Central memory CD8-positive, alpha-beta T cell (primary cell): ENCODE measurements at places on chromosomes 3 and 15.
A peak's percentile ranks its signal among the peaks of the same experiment; 100 is the strongest.

DNA sequence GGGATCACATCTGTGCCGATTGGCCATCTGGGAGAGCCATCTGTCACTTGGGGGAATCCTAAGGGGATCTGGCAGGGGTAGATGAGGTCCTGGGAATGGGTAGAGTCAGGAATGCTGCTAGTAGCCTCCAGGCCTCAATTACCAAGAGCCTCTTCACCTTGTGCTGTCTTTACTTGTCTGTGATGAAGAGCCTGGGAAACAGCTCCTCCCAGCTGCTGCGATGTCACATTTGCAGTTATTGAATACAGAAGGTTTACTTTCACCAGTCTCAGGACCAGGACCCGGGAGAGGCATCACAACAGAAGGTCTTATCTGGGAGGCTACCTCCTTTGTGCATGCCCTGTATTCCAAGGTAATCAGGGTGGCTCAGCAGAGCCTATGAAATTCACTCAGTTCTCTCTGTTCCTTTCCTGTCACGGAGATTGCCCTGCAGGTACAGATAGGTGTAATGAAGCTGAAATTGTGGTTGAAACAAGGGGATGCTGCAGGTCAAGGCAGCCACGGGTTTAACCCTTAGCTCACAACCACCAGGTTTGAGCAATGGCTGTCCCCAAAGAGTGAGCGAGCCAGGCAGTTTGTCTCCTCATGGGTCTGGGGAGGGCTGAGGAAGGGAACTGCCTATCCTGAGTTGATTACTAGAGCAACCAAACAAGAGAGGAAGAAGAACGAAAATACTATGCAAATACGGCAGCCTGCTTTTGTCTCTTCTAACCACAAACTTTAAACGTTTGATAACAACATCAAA lies 298.9 kb upstream of the RORA start:
- H3K27ac ChIP-seq, result no peak overlapping the region
- H3K36me3 ChIP-seq, result no peaks in the 10 kb centered on the region
- H3K4me1 ChIP-seq, result no peaks in the 10 kb centered on the region
- peaks cover 61% of the 10 kb centered on the region for H3K27me3 ChIP-seq
- no peak for DNase-seq
- no peak overlapping the region for H3K4me3 ChIP-seq

DNA sequence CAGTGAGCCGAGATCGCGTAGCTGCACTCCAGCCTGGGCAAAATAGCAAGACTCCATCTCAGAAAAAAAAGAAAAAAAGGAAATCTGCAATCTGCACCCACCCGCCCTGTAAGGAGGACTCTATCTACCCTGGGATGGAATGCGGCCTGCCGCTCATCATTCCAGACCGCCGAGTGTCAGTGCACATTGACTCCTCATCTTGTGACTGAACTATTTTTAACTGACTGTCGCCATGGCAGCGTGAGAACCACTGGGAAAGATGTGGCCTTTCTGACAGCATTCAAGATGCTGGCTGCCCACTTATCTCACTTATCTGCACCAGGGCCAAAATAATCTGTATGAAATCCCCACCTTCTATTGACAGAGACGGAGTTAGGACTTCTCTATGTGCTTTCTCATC lies 38.8 kb upstream of the ANKRD34C start:
- peaks cover 35% of the 10 kb centered on the region for H3K27me3 ChIP-seq
- no peak overlapping the region for H3K27ac ChIP-seq
- H3K4me1 ChIP-seq, result no peaks in the 10 kb centered on the region
- H3K36me3 ChIP-seq, result no peaks in the 10 kb centered on the region
- DNase-seq, result no peak

DNA sequence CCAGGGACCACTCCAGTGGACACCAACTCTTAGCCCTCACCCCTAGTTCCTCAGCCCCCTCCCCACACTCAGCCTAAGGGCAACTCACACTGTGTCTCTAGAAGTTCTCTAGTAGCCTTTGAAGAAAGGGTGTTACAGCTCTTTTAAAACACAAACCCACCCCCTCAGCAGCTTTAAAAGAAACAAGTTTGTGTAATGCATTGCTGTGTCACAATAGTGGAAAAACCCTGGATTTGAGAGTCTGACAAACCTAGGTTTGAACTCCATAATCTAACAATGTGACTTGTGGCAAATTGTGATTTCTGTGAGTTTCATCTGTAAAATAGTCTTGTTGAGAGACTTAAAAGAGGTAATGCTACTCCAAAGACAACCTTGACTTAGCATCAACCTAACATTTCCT lies 54.0 kb downstream of the PLCH1 start:
- no peak overlapping the region for H3K27ac ChIP-seq
- H3K4me3 ChIP-seq, result no peak overlapping the region
- no peak for DNase-seq

- no peak for DNase-seq
- peaks cover 55% of the 10 kb centered on the region for H3K27me3 ChIP-seq
- no peaks in the 10 kb centered on the region for H3K4me1 ChIP-seq
- no peak overlapping the region for H3K4me3 ChIP-seq
- peaks cover 2% of the 10 kb centered on the region for H3K36me3 ChIP-seq
Measured at GRCh38 chr3:190125436-190126068, 4.9 kb upstream of the P3H2 start.

GRCh38 chr3:43534675-43535074 lies 87.1 kb downstream of the ANO10 start:
- no peak overlapping the region for H3K4me3 ChIP-seq
- H3K27ac ChIP-seq, result no peak overlapping the region
- H3K27me3 ChIP-seq, result no peaks in the 10 kb centered on the region

- no peak overlapping the region for H3K4me3 ChIP-seq
- no peaks in the 10 kb centered on the region for H3K36me3 ChIP-seq
- no peak overlapping the region for H3K27ac ChIP-seq
- DNase-seq, result no peak
- peaks cover 14% of the 10 kb centered on the region for H3K4me1 ChIP-seq
Measured at GRCh38 chr3:10558736-10559135, 53.4 kb upstream of the ATP2B2 start.

GRCh38 chr15:74635228-74635627 lies 19.6 kb downstream of the CLK3 start:
- H3K27ac ChIP-seq, result no peak overlapping the region
- peaks cover 7% of the 10 kb centered on the region for H3K4me1 ChIP-seq
- peaks cover 25% of the 10 kb centered on the region for H3K36me3 ChIP-seq
- no peaks in the 10 kb centered on the region for H3K27me3 ChIP-seq

GRCh38 chr3:53460326-53460725 lies 34.1 kb upstream of the CACNA1D start:
- H3K27ac ChIP-seq, result no peak overlapping the region
- no peak for DNase-seq
- no peaks in the 10 kb centered on the region for H3K4me1 ChIP-seq
- H3K36me3 ChIP-seq, result no peaks in the 10 kb centered on the region

DNA sequence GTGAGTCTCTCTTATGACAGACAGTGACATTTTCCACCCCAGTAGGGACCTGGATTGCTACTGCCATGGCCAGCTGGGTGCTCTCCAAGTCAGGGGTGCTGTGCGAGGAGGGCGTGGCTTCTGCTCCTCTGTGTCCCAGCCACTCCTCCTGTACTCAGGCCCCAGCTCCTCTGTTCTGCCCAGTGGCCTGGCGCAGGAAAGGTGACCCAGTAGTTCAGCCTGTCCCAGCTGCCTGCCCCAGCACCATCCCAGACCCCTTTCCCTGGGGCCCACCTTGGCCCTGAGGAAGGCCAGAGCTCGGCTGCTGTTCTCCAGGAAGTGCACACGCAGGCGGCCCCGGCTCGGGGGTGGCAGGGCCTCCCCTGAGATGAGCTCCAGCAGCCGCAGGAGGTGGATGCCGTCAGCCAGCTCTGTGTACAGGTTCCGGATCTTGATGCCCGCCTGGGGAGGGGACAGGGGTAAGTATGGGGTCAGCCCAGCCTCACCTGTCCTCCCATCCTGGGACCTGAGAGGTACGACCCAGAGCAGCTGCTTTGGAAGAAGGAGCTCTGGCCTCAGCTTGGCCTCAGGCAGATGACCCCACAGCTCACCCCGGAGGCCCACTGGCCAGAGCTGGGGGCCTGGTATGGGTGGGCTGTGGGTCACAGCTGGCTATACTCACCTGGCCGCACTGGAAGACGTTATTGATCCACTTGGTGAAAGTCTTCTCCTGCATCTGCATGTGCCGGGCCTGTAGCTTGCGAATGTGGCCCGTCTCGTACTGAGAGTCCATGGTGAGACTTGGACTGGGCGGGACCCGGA lies 1.0 kb downstream of the SPTBN5 start:
- H3K36me3 ChIP-seq, result peaks cover 10% of the 10 kb centered on the region
- peak overlapping the region; percentile 58 for H3K4me3 ChIP-seq
- DNase-seq, result no peak
- H3K4me1 ChIP-seq, result peaks cover 46% of the 10 kb centered on the region

- no peak for DNase-seq
- peaks cover 3% of the 10 kb centered on the region for H3K36me3 ChIP-seq
- no peak overlapping the region for H3K27ac ChIP-seq
- H3K4me1 ChIP-seq, result no peaks in the 10 kb centered on the region
Measured at GRCh38 chr3:65854606-65855304, 184.0 kb downstream of the MAGI1 start.

DNA sequence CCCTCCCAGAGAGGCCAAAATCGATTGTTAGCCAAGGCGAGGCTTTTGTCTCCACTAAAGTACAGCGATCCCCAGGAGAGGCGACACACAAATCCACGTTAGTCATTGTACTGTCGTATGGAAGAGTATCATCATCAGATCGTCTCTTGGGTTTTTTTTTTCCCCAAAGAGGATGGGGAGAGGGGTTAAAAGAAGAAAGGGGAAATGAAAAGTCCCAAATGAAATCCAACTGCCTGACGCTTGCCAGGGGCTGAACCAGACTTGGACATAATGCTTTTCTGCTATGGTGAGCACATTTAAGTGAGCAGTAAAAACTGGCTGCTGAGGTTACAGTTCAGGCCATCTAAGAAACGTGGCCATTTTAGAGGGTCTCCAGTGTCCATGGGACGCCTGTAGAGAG lies 37.9 kb upstream of the CTSH start:
- H3K27me3 ChIP-seq, result peaks cover 50% of the 10 kb centered on the region
- H3K4me3 ChIP-seq, result no peak overlapping the region
- peaks cover 5% of the 10 kb centered on the region for H3K36me3 ChIP-seq

DNA sequence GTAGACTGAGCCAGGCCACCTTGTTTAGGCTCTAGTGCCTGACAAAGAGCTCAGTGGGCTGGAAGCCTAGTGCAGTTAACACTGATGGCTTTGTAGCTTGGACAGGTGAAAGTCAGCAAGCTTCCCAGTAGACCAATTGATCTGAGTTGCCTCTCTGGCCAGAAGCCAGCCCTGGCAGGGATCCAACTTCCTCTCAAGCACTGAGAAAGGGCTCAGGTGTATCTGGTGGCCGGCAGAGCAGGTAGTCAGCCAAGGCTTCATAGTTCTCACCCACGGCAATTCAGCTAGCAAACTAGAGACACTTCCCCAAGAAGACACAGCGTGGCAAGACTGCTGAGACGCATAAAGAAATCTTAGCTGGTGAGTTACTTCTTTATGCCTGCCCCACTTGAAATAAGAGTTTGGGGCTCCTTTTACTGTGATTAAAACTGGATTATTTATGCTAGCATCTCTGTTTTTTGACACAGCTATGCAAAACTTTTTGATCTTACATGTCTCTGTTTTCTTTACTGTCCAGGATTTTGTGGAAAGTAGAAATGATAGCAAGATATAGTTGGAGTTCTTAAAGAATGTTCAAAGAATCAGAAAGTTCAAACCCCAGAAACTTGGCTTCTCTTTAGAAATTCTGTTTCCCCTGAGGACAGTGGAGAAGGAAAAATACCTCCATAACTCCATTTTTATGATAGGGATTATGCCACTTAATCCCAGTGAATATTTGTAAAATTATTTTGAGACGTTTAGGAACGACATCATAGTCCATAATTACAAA lies 8.4 kb upstream of the CA12 start:
- peaks cover 9% of the 10 kb centered on the region for H3K4me1 ChIP-seq
- H3K36me3 ChIP-seq, result no peaks in the 10 kb centered on the region
- H3K27me3 ChIP-seq, result peaks cover 29% of the 10 kb centered on the region
- no peak overlapping the region for H3K4me3 ChIP-seq

- no peak overlapping the region for H3K27ac ChIP-seq
- no peaks in the 10 kb centered on the region for H3K27me3 ChIP-seq
- no peak for DNase-seq
- H3K36me3 ChIP-seq, result no peaks in the 10 kb centered on the region
- no peaks in the 10 kb centered on the region for H3K4me1 ChIP-seq
- no peak overlapping the region for H3K4me3 ChIP-seq
Measured at GRCh38 chr3:116579840-116580239, 129.7 kb upstream of the TUSC7 start.

- no peak overlapping the region for H3K4me3 ChIP-seq
- no peaks in the 10 kb centered on the region for H3K36me3 ChIP-seq
- H3K27ac ChIP-seq, result no peak overlapping the region
- H3K27me3 ChIP-seq, result no peaks in the 10 kb centered on the region
- DNase-seq, result no peak
Measured at GRCh38 chr15:29665444-29666003, 156.7 kb downstream of the TJP1 start.

DNA sequence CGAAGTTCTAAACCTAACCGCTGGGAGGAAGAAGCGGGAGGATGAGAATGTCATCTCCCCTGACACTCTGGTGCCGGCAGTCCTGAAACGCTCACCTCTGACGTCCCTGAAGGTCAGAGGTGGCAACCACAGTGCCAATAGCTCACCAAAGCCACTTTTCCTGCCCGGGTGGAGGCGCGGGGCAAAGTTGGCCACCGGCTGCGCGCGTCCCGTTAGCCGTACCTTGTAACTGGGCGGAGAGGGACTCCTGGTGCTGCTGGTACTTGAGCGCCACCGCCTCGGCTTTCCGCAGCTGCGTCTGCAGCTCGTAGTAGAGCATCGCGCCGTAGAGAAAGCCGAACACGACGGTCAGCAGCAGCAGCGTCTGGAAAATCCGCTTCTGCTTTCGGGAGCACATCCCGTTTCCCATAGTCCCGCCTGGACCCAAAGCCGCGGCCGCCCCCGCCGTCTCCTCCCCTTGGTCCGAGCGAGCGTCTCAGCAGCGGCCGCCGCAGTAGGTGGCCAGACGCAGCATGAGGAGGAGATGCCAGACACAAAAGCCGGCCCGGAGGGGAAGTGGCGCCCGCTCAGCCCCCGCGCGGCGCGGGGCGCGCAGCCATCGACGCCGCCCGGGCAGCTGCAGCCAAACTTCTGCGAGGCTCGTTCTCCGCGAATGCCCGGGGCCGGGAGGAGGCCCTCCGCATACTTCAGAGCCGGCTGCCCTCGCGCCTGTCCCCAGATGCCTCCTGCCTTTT lies 680 bp downstream of the GOLIM4 start:
- H3K4me3 ChIP-seq, result peak overlapping the region; percentile 67
- H3K4me1 ChIP-seq, result no peaks in the 10 kb centered on the region
- no peaks in the 10 kb centered on the region for H3K36me3 ChIP-seq
- peaks cover 26% of the 10 kb centered on the region for H3K27me3 ChIP-seq

DNA sequence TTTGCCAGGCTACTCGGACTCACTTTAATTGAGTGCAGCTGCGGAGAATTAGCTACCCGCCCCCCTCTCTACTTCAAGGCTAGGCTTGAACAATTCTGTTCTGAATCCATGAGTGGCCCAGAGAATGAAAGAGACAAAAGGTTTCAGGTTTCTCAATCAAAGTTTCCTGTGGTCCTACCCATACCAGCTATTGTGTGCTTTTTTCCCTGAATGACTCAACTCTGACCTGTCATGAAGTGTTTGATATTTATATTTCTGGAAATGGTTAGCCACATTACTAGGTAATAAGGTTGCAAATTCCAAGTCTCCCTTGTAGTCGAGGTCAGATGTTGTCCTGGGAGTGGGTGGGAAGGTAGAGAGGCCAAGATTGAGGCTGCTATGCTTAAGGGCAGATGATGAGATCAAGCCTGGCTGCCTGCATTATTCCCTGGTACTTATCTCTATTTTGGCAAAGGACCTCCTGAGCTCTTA lies 392.7 kb upstream of the TBL1XR1 start:
- no peaks in the 10 kb centered on the region for H3K27me3 ChIP-seq
- H3K27ac ChIP-seq, result no peak overlapping the region
- DNase-seq, result no peak
- H3K36me3 ChIP-seq, result no peaks in the 10 kb centered on the region
- peaks cover 30% of the 10 kb centered on the region for H3K4me1 ChIP-seq
- no peak overlapping the region for H3K4me3 ChIP-seq

GRCh38 chr3:71206305-71207165 lies 377.0 kb downstream of the FOXP1 start:
- H3K4me1 ChIP-seq, result peaks cover 51% of the 10 kb centered on the region
- no peak for DNase-seq
- no peak overlapping the region for H3K27ac ChIP-seq
- no peaks in the 10 kb centered on the region for H3K27me3 ChIP-seq
